ENCODE measurements at places on chromosomes 12 and 14. TPM values are rescaled to one million over a fixed set of nuclear protein-coding genes. Genes with fewer than 3 reads are reported as not detected.

NFE2 gene
- total RNA-seq, result 2.7 TPM

MMP19 gene
- total RNA-seq, result 14.7 TPM

DNA sequence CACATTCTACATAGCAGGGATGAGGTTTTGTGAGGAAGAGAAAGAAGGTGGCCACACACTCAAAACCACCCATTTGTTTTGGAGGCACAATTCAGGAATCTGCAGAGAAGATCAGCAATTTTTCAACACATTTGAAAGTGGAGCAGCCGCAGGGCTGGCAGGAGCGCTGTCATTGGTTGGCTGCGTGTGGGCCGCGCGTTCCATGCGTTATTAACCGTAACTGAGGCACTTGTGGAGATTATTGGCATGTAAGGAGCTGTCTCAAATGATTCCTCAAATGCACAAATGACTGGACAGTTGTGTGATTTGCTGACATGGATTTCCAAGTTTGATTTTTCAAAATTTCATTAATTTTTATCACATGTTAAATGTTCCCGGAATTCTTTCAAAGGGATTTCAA lies 318.5 kb downstream of the TMEM132D start:
- H3K27ac ChIP-seq, result no peak overlapping the region
- no peak overlapping the region for H3K4me3 ChIP-seq
- no peaks in the 10 kb centered on the region for H3K36me3 ChIP-seq

- no peak overlapping the region for H3K27ac ChIP-seq
- no peaks in the 10 kb centered on the region for H3K36me3 ChIP-seq
Measured at GRCh38 chr12:66247741-66248140, 54.6 kb upstream of the HELB start.

- no peaks in the 10 kb centered on the region for H3K4me1 ChIP-seq
- peaks cover 4% of the 10 kb centered on the region for H3K27me3 ChIP-seq
- no peak overlapping the region for H3K4me3 ChIP-seq
Measured at GRCh38 chr12:70709022-70709421, 71.8 kb upstream of the PTPRB start.

GRCh38 chr14:79842270-79842669 lies 369.0 kb downstream of the DIO2 start:
- peaks cover 4% of the 10 kb centered on the region for H3K4me1 ChIP-seq
- H3K4me3 ChIP-seq, result no peak overlapping the region
- no peak for DNase-seq
- H3K27me3 ChIP-seq, result no peaks in the 10 kb centered on the region
- H3K36me3 ChIP-seq, result no peaks in the 10 kb centered on the region
- H3K27ac ChIP-seq, result no peak overlapping the region

GRCh38 chr12:122403831-122404230 lies 18.6 kb downstream of the CLIP1 start:
- H3K27ac ChIP-seq, result no peak overlapping the region
- DNase-seq, result no peak
- H3K36me3 ChIP-seq, result peaks cover 3% of the 10 kb centered on the region
- H3K4me1 ChIP-seq, result peaks cover 35% of the 10 kb centered on the region
- H3K4me3 ChIP-seq, result no peak overlapping the region

DNA sequence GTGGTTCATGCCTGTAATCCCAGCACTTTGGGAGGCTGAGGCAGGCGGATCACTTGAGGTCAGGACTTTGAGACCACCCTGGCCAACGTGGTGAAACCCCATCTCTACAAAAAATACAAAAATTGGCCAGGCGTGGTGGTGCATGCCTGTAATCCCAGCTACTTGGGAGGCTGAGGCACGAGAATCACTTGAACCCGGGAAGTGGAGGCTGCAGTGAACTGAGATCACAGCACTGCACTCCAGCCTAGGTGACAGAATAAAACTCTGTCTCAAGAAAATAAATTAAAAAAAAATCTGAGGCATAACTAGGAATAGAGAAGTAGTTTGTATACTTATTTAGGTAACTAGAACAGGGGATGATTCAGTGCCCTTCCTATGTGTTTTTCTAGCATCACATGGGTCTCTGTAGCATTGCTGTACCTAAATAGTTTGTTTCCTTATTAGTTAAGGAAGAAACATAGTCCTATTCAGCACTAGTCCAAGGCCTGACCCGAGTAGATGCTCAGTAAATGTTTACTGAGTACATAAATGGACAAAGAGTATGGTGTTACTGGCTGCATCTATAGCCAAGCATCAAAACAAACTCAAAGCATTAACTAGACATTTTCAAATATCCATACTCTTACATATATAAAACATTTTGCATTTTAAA lies 21.7 kb downstream of the TAOK3 start:
- no peaks in the 10 kb centered on the region for H3K27me3 ChIP-seq
- H3K4me1 ChIP-seq, result peaks cover 11% of the 10 kb centered on the region
- H3K27ac ChIP-seq, result no peak overlapping the region
- DNase-seq, result peak; percentile 39
- H3K4me3 ChIP-seq, result no peak overlapping the region
